ENCODE measurements at places on chromosomes 3 and 15.

GRCh38 chr3:183015185-183015584 lies 34.8 kb upstream of the DCUN1D1 start:
- no peak for DNase-seq

DNA sequence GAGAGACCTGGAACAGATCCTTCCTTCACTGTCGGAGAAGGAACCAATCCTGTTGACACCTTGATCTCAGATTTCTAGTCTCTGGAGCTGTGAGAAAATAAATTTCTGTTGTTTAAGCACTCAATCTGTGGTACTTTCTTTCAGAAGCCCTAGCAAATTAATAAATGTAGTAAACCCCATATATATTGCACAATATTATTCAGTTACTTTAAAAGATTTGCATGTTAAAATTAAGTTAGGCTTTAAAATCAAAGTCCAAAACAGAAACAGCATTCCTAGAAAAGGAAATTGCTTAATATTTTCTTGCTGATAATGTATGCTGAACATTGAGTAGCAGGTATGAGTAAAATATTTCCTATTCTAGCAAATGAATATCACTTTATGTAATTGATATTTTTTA lies 113.2 kb downstream of the LEKR1 start:
- DNase-seq = no peak

- peak; percentile 50 for DNase-seq
Measured at GRCh38 chr3:53320697-53321096, 26.6 kb downstream of the DCP1A start.

GRCh38 chr3:154018100-154018696 lies 103.0 kb upstream of the ARHGEF26 start:
- DNase-seq = no peak

- DNase-seq = no peak
Measured at GRCh38 chr3:186772281-186772694, 11.1 kb upstream of the EIF4A2 start.

GRCh38 chr3:27990324-27990723 lies 251.1 kb upstream of the CMC1 start:
- no peak for DNase-seq

DNA sequence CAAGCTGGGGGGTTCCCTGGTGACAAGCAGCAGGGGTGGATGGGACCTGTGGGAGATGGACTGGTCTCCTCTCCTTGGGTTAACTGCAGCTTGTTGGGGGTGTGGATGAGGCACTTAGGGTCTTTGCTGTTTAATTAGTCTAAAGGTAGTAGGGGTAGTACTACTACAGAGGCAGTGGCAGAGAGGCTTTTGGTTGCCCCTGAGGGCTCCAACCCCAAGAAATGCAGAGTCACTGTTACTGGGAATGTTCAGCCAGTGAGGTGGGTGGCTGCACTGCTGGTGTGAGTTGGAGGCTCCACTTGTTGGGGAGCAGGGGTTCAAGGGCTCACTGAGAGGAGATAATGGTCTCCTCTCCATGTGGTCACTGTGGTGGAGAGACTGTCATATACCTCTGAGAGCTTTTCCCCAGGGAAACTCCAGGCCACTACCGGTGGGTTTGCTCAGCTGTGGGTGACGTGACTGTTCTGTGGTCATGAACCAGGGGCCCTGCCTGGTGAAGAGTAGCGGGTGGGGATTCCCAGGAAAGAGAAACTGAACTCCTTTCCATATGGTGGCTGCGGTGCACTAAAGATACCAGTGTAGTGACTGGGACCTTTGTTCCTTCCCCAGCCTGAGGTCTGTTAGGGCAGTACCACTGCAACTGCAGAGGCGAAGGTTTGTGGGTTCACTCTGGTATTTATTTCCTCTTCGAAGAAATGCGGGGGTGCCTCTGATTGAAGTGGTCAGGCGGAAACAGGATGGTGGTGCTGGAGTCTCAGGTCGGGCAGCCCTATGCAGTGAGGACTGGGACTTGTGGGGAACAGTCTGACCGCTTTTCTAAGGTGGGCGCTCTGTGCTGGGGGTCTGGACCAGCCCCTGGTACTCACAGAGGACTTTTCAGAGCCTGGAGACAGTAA lies 68.9 kb upstream of the TNFSF10 start:
- no peak for DNase-seq
